ENCODE measurements at places on chromosomes 2 and 18. TPM values are rescaled to one million over a fixed set of nuclear protein-coding genes. Genes with fewer than 3 reads are reported as not detected.

C2orf80 gene
- not detected for total RNA-seq

ITPRIPL1 gene
- 0.74 TPM for total RNA-seq

GRCh38 chr2:86807468-86808275, 17.0 kb upstream of the CD8A start:
- no peak overlapping the region for H3K27ac ChIP-seq
- peaks cover 15% of the 10 kb centered on the region for H3K4me1 ChIP-seq
- peaks cover 8% of the 10 kb centered on the region for H3K27me3 ChIP-seq

- no peak for DNase-seq
- H3K27ac ChIP-seq: no peak overlapping the region
- H3K27me3 ChIP-seq: no peaks in the 10 kb centered on the region
- no peaks in the 10 kb centered on the region for H3K4me1 ChIP-seq
Measured at GRCh38 chr2:120826716-120827410, 91.2 kb downstream of the GLI2 start.

DNA sequence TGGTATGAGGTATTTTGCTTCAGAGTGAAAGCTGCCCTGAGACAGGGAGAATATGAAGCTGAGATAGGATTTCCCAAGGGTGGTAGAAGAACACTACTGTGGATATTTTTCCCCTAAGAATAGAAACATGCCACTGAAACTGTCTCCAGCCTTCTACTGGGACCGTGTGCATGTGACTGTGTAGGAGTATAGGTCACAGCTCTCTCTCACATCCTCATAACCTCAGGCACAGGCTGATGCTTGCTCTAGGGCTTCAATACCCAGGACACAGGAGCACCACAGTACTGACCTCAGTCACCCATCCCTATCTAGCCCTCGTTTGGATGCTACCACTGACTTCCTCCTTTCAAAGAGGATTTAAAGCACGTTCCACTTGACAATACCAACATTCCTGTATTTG, 67.2 kb downstream of the REV1 start:
- H3K36me3 ChIP-seq: no peaks in the 10 kb centered on the region
- no peak overlapping the region for H3K4me3 ChIP-seq
- no peaks in the 10 kb centered on the region for H3K27me3 ChIP-seq
- no peak overlapping the region for H3K27ac ChIP-seq
